ENCODE measurements at places on chromosomes 12 and 14. TPM values are rescaled to one million over a fixed set of nuclear protein-coding genes. Genes with fewer than 3 reads are reported as not detected.

GRCh38 chr12:117486840-117487659 is 125.6 kb upstream of the NOS1 start:
- no peak for DNase-seq
- H3K36me3 ChIP-seq = no peaks in the 10 kb centered on the region
- H3K4me3 ChIP-seq = no peak overlapping the region
- H3K27ac ChIP-seq = peak overlapping the region; percentile 30

DNA sequence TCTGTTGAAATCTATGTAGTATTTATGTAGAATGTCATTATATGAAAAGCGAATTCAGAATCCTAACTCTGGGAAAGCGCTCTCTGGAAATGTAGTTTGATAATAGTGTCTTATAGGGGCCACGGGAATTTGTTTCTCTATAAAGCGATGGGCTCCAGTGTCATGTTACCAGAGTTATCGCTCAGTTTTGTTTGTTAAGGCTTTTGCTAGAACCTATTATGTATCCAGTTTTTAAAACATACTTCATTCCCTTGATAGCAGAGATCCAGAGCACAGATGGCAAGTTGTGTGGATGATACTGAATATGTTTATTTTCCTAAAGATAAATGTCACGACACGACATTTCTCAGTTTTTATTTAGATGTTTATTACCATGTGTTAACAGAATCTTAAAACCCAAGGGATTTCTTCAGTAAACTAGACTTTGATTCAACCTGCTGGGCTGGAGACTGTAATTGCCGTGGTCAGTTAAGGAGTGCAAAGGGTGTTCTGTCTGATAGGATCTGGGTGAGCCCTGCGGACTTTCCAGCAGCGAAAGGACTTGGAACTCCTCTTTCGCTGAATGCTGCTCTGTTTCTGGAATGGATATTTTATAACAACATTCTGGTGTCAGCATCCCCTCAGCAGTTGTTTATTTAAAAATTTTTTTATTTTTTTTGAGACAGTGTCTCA is 1.7 kb upstream of the DNAH10 start:
- H3K36me3 ChIP-seq = peaks cover 2% of the 10 kb centered on the region
- no peak for DNase-seq
- H3K4me3 ChIP-seq = no peak overlapping the region

DNA sequence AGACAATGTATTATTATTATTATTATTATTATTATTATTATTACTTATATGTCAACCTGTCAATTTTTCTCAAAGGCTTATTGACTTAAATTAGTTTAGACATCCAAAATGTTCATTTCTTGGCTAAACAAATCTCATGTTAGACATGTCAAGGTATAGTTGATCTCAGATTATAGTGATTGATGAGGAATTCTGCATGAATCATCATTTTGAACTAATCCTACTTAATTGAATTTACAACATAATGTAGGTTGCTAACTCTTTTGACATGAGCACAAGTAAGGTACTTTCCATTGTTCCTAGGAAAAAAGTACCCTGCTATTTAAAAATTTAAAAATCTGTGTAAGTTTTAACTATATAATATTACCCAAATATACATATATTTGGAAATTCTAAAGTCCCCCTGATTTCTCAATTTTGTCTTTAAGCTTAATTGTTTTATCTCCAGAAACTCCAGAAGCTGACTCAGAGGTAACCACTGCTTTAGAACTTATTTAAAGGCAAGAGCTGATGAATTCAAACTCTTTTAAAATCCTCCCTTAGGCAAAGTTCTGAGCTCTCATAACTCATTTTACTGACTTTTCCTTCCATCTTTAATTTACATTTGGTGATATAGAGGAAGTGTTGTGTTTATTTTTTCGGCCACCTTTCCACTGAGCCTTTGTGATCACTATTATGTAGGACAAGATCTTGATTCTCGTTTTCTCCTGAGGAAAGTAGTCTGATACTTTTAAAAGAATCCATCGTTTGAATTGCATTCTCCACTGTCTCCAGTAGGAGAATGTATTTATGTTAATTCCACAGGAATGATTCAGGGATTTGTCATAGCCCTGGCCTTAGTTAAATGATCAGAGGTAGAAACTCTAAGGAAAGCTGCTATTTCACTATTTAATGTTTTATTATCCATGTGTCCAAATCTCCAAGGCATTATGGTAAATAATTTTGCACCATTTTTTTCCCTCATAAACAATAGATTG is 1304.5 kb downstream of the AACS start:
- no peaks in the 10 kb centered on the region for H3K27me3 ChIP-seq
- no peak overlapping the region for H3K4me3 ChIP-seq
- DNase-seq = no peak
- no peaks in the 10 kb centered on the region for H3K4me1 ChIP-seq

GRCh38 chr14:94346841-94347240 is 23.7 kb upstream of the SERPINA6 start:
- no peaks in the 10 kb centered on the region for H3K36me3 ChIP-seq
- DNase-seq = no peak
- peaks cover 24% of the 10 kb centered on the region for H3K4me1 ChIP-seq

DNA sequence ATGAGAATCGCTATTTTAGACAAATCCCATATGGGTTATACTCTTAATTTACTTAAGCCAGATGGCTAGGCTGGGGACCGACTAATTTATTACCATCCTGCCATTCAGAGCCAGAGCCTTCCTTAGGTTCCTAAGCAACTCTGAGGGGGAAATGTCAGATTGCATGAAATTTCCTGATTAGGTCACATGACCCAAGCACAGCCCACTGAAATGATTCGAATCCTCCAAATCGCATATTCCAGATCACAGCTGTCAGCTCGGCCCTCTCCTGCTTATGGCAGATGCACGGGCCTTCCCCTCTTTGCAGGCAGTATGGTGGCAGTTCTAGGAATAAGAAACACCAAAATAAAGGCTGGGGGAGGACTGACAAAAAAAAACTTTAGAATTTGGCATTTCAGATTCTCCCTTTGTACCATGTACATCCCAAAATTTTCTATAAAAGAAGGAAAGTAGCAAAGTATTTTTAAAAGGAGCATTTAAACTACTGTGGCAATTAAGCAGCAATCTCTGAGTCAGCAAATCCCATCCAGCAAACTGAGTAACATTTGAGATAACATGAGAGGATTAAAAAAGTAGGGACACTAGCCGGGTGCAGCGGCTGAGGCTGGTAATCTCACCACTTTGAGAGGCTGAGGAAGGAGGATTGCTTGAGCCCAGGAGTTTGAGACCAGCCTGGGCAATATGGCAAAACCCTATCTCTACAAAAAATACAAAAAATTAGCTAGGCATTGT is 30.5 kb upstream of the NUDT4 start:
- H3K4me3 ChIP-seq = no peak overlapping the region
- H3K27ac ChIP-seq = no peak overlapping the region
- no peaks in the 10 kb centered on the region for H3K27me3 ChIP-seq

GRCh38 chr12:109549613-109550270 is 23.6 kb downstream of the MMAB start:
- peaks cover 7% of the 10 kb centered on the region for H3K4me1 ChIP-seq
- peaks cover 15% of the 10 kb centered on the region for H3K27me3 ChIP-seq
- no peak overlapping the region for H3K27ac ChIP-seq

DNA sequence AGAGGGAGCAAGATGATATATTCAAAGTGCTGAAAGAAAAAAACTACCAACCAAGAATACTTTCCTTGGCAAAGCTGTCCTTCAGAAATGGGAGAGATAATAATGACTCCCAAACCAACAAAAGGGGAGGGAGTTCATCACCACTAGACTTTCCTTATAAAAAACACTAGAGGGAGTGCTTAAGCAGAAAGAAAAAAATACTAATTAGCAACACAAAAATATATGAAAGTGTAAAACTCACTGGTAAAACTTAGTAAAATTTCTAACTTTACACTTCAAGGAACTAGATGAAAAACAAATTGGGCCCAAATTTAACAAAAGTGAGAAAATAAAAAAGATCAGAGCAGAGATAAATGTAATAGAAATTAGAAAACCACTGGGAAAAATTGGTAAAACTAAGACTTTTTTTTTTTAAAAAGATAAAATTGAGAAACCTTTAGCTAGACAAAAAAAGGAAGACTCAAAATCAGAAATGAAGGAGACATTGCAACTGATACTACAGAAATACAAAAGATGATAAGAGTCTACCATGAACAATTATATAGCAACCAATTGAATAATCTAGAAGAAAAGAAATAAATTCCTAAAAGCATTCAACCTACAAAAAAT is 60.4 kb upstream of the FAR2 start:
- no peaks in the 10 kb centered on the region for H3K27me3 ChIP-seq
- peaks cover 10% of the 10 kb centered on the region for H3K36me3 ChIP-seq
- no peak overlapping the region for H3K27ac ChIP-seq

GRCh38 chr12:24947541-24948419 is 1.1 kb downstream of the BCAT1 start:
- peak overlapping the region; percentile 97 for H3K4me3 ChIP-seq
- DNase-seq = no peak
- H3K27ac ChIP-seq = peak overlapping the region; percentile 95
- H3K4me1 ChIP-seq = peaks cover 71% of the 10 kb centered on the region
- peaks cover 9% of the 10 kb centered on the region for H3K36me3 ChIP-seq

- H3K4me3 ChIP-seq = no peak overlapping the region
- no peak overlapping the region for H3K27ac ChIP-seq
- no peaks in the 10 kb centered on the region for H3K27me3 ChIP-seq
- no peak for DNase-seq
- peaks cover 22% of the 10 kb centered on the region for H3K36me3 ChIP-seq
- H3K4me1 ChIP-seq = no peaks in the 10 kb centered on the region
These were observed 64.1 kb downstream of the SYNE3 start for GRCh38 chr14:95452176-95452892.

- DNase-seq = no peak
- H3K4me3 ChIP-seq = no peak overlapping the region
- no peak overlapping the region for H3K27ac ChIP-seq
- no peaks in the 10 kb centered on the region for H3K36me3 ChIP-seq
- peaks cover 13% of the 10 kb centered on the region for H3K27me3 ChIP-seq
These were observed 82.1 kb downstream of the B4GALNT3 start for GRCh38 chr12:541676-542324.

- no peak for DNase-seq
- no peak overlapping the region for H3K4me3 ChIP-seq
- peaks cover 7% of the 10 kb centered on the region for H3K36me3 ChIP-seq
- H3K27ac ChIP-seq = no peak overlapping the region
These were observed 22.0 kb upstream of the PPP1R12A start for GRCh38 chr12:79956896-79957295.

DNA sequence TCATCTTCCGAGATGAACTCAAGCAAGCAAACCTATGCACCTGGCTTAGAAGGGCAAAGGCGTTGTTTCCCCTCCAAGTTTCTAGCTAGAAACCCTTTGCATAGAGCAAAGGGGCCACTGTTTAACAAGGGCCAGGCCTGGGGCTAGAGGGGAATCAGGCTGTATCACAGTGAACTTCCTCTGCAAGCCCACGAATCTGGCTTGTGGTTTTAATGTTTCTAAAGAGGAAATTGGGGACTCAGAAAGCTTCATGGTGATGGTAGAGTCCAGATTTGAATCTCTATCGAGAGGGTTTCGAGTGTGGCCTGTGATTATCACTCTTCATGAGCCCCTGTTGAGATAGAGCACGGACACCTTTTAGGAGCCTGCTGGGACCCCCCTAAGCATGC is 189.9 kb downstream of the VRK1 start:
- H3K27ac ChIP-seq = no peak overlapping the region
- H3K36me3 ChIP-seq = no peaks in the 10 kb centered on the region
- no peak overlapping the region for H3K4me3 ChIP-seq
- DNase-seq = no peak

GRCh38 chr12:5073853-5074252 is 30.2 kb downstream of the KCNA5 start:
- H3K27ac ChIP-seq = no peak overlapping the region
- peaks cover 23% of the 10 kb centered on the region for H3K27me3 ChIP-seq
- peaks cover 20% of the 10 kb centered on the region for H3K4me1 ChIP-seq
- no peak for DNase-seq
- H3K36me3 ChIP-seq = no peaks in the 10 kb centered on the region

- peaks cover 10% of the 10 kb centered on the region for H3K36me3 ChIP-seq
- no peaks in the 10 kb centered on the region for H3K27me3 ChIP-seq
- H3K27ac ChIP-seq = peak overlapping the region; percentile 98
- H3K4me1 ChIP-seq = peaks cover 75% of the 10 kb centered on the region
- no peak for DNase-seq
These were observed 202.0 kb downstream of the PPM1H start for GRCh38 chr12:62732861-62733427.

DNA sequence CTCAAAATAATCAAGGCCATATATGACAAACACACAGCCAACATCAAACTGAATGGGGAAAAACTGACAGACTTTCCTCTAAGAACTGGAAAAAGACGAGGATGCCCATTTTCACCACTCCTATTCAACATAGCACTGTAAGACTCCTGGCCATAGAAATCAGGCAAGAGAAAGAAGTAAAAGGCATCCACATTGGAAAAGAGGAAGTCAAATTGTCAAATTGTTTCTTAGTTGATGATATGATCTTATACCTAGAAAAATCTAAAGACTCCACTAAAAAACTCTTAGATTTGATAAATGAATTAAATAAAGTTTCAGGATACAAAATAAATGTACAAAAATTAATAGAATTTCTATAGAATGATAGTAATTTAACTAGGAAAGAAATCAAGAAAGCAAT is 11.2 kb downstream of the OR8S1 start:
- no peaks in the 10 kb centered on the region for H3K4me1 ChIP-seq
- H3K27me3 ChIP-seq = peaks cover 8% of the 10 kb centered on the region
- H3K4me3 ChIP-seq = no peak overlapping the region
- no peak overlapping the region for H3K27ac ChIP-seq

- DNase-seq = no peak
- no peaks in the 10 kb centered on the region for H3K4me1 ChIP-seq
- no peak overlapping the region for H3K4me3 ChIP-seq
- no peak overlapping the region for H3K27ac ChIP-seq
- no peaks in the 10 kb centered on the region for H3K36me3 ChIP-seq
- H3K27me3 ChIP-seq = peaks cover 34% of the 10 kb centered on the region
These were observed 48.8 kb upstream of the VRK1 start for GRCh38 chr14:96748362-96748761.

DNA sequence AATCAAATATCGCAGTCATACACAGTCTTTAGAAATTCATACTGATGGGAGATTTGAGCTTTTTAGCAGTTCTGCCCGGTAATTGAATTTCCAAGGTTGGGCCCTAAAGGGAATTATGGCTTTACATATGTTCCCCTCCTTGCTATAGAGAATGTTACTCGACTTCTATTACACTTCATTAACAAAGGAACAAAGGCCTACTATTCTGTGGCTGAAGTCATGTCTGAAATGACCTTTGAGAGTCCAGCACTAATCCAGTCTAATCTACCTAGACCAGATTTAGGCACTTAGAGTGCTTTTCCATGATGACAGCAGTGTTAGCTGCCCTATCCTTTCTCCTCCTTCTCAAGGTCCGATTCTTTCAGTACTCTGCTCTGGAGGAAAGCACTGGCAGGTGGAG is 305.3 kb downstream of the MED13L start:
- no peak overlapping the region for H3K4me3 ChIP-seq
- no peaks in the 10 kb centered on the region for H3K27me3 ChIP-seq
- no peak overlapping the region for H3K27ac ChIP-seq

GRCh38 chr12:124395986-124396385 is 101.1 kb downstream of the RFLNA start:
- H3K36me3 ChIP-seq = peaks cover 10% of the 10 kb centered on the region
- DNase-seq = no peak
- no peak overlapping the region for H3K4me3 ChIP-seq
- peaks cover 68% of the 10 kb centered on the region for H3K4me1 ChIP-seq
- H3K27ac ChIP-seq = peak overlapping the region; percentile 84

Gene EPYC
- total RNA-seq = not detected

Gene KRT7
- total RNA-seq = 277 TPM

Gene FOXG1
- not detected for total RNA-seq

Gene BHLHE41
- 6.0 TPM for total RNA-seq

Gene SMIM41
- not detected for total RNA-seq

Gene TMEM121
- 6.0 TPM for total RNA-seq

Gene CCDC197
- not detected for total RNA-seq

Gene GRIP1
- 5.0 TPM for total RNA-seq

Gene MDGA2
- not detected for total RNA-seq
